Occipital lobe (tissue), 3 donors: ENCODE measurements at places on chromosomes 1 and 21. TPM values are rescaled to one million over a fixed set of nuclear protein-coding genes. Genes with fewer than 3 reads are reported as not detected.

HFM1 gene
- total RNA-seq = 56.5 TPM

VANGL2 gene
- total RNA-seq = 12.5 TPM

PADI3 gene
- not detected for total RNA-seq

CADM3 gene
- 112 TPM for total RNA-seq

TRAPPC3 gene
- total RNA-seq = 40.1 TPM

ACTN2 gene
- 59.1 TPM for total RNA-seq

OLFM3 gene
- total RNA-seq = 32.4 TPM
